Psoas muscle (tissue), 8 donors: ENCODE measurements at places on chromosomes 4 and X. TPM values are rescaled to one million over a fixed set of nuclear protein-coding genes. Genes with fewer than 3 reads are reported as not detected.

The ELK1 gene
- 30.7 TPM for total RNA-seq

The ZGRF1 gene
- 1.7 TPM for total RNA-seq

The UCHL1 gene
- 10.6 TPM for total RNA-seq

The TMEM271 gene
- not detected for total RNA-seq

The CYTL1 gene
- total RNA-seq: not detected
